Effector memory CD4-positive, alpha-beta T cell (primary cell): ENCODE measurements at places on chromosomes 7 and 10.

DNA sequence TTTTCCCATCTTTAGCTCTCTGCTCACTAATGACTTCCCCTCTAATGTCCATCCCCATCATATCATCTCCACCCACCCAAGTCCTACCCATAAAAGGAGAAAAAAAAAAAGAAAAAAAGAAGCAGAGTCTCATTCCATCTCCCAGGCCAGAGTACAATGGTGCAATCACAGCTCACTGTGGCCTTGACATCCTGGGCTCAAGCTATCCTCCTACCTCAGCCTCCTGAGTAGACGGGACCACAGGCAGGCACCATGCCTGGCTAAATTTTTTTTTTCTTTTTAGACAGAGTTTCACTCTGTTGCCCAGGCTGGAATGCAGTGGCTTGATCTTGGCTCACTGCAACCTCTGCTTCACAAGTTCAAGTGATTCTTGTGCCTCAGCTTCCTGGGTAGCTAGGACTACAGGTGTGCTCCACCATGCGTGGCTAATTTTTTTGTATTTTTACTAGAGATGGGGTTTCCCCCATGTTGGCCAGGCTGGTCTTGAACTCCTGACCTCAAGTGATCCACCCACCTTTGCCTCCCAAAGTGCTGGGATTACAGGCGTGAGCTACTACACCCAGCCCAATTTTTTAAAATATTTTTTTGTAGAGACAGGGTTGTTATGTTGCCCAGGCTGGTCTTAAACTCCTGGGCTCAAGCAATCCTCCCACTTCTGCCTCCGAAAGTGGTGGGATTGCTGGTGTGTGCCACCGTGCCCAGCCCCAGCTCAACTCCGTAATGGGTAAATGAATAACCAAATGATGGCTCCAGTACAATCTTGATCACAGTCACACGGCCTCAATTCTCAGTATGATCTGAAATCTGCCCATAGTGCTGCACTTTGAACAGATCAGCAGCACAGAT, 24.6 kb upstream of the SGMS1 start:
- no peak for DNase-seq

- DNase-seq = no peak
Observed at GRCh38 chr7:30848121-30848855, 63.4 kb upstream of the AQP1 start.

- no peak for DNase-seq
Observed at GRCh38 chr7:92137557-92137956, 3.3 kb upstream of the CYP51A1 start.

DNA sequence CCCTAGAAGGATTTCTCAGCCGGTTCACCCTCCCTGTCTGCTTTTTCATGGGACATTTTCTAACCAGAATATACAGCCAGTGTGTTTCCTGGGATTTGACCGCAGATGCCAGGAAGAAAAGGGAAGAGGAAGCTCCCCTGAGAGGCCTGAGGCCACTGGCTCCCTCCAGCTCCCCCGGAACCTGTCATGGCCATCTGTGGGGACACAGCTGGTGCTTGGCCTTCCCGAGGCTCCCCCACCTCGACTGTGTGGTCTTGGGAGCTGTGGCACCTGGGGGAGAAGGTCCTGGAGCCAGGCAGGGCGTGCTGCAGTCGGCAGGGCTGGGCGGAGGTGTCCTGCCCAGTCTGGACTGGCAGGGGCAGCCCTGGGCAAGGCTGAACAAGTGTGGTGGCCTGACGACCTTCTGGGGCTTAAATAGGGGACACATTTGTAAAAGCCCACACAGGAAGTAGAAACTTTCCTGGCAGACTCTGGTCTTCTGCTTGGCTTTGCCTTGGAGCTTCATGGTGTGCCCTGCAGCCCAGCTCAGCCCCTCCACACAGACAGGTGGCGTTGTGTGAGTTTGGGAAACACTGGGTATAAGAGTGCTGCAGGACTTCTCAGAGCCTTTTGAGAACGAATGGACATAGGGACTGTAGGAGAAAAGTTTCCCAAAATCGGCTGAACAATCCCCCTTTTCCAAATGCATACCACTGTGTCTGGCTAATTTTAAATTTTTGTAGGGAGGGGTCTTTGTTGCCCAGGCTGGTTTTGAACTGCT, 6.8 kb downstream of the BRI3 start:
- no peak for DNase-seq

GRCh38 chr10:117339578-117339977, 35.7 kb downstream of the PDZD8 start:
- DNase-seq = no peak

DNA sequence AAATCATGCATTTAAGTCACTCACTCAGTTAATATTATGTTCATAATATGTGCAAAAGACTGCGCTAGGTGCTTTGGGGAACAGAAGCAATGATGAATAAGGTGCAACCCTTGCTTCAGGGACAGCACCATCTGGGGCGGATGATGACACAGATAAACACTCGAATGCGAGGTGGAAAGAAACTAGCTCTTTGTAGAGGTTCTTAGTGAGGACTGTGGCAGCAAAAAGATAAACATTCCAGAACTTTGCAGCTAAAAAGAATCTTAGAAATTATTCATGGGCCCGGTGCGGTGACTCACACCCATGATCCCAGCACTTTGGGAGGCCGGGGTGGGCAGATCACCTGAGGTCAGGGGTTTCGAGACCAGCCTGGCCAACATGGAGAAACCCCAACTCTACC, 29.8 kb upstream of the CHST15 start:
- DNase-seq = no peak

GRCh38 chr7:82959528-82959927, 203.2 kb downstream of the PCLO start:
- DNase-seq = no peak
